RWPE2 (cell line): ENCODE measurements at places on chromosomes 6 and 20.

DNA sequence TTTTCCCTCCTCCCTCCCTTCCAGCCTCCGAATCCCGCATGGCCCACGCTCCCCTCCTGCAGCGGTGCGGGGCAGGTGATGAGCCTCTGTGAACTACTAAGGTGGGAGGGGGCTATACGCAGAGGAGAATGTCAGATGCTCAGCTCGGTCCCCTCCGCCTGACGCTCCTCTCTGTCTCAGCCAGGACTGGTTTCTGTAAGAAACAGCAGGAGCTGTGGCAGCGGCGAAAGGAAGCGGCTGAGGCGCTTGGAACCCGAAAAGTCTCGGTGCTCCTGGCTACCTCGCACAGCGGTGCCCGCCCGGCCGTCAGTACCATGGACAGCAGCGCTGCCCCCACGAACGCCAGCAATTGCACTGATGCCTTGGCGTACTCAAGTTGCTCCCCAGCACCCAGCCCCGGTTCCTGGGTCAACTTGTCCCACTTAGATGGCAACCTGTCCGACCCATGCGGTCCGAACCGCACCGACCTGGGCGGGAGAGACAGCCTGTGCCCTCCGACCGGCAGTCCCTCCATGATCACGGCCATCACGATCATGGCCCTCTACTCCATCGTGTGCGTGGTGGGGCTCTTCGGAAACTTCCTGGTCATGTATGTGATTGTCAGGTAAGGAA is at the start of gene OPRM1:
TSS of gene OPRM1 (plus strand) at position 10 of the 612 bp plus-strand sequence. CDS start at position 315, 305 bp downstream.
- DNase-seq, result peak; percentile 62

- DNase-seq, result no peak
These were observed 193.5 kb upstream of the PLN start for GRCh38 chr6:118354641-118355040.

GRCh38 chr6:16635291-16635809 is 125.9 kb downstream of the ATXN1 start:
- no peak for DNase-seq

DNA sequence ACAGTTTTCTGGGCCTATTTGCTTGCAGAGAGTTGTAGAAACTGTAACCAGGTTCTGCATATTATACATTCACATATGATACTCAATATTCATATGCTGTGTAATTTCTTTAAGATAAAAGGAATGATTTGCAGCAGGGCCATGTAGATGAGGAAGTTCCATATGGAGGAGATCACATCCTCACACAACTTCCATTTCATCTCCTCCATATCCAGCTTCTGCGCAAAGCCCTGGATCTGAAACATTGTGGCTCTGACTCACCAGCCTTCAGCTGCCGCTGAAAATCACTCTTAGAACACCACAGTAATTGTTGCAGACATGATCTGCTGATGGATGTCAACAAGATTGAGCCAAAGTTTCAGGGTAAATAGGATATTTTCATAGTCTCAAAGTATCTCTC is 57.7 kb downstream of the PXDC1 start:
- no peak for DNase-seq

DNA sequence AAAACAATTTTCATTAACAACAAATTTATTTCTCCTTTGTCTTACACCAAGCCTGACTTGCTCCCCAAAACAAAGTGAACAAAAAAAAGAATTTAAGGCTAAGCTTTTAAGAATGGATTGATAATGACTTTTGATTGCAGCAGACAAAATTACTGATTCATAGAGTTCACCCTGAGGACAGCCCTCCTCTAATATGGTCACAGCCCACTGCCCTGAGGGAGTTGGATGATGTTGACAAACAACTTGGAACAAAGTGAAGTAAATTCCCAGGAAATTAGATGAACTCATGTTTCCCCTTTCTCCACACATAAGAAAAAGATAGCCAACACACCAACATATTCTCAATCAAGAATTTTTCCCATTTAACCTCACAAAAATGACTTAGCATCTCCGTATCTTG is 7.7 kb upstream of the ISM1 start:
- no peak for DNase-seq
